NCI-H748 treated with DMSO at 0.1 percent for 48 hours (cell line): ENCODE measurements at places on chromosomes 6 and 20.

DNA sequence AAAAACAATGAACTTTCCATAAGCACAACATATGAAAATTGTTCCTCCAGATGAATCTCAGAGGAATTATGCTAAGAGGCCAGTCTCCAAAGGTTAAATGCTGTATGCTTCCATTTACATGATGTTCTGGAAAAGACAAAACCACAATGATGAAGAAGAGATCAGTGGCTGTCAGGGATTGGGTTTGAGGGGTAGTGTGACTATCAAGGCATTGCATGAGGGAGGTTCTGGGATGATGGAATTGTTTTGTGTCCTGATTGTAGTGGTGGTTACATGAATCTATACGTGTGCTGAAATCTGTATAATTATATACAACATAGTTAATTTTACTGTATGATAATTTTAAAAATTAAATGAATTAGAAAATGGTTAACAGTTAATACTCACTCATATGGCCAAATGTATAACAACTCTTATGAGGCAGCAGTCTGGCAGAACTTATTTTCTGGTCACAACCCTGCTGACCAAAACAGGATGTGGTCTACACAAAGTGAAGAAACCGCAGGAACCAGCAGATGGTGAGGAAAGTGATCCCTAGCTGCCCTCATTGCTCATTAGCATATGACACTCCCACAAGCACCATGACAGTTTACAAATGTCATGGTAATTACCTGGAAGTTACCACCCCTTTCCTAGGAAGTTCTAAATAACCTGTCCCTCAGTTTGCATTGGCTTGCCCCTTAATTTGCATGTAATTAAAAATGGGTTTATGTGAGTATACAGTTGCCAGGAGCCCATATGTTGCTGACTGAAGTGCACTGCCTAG, 31.9 kb downstream of the NSFL1C start:
- DNase-seq: no peak

- DNase-seq: peak; percentile 17
Measured at GRCh38 chr6:83592770-83593394, 80.5 kb downstream of the PRSS35 start.

DNA sequence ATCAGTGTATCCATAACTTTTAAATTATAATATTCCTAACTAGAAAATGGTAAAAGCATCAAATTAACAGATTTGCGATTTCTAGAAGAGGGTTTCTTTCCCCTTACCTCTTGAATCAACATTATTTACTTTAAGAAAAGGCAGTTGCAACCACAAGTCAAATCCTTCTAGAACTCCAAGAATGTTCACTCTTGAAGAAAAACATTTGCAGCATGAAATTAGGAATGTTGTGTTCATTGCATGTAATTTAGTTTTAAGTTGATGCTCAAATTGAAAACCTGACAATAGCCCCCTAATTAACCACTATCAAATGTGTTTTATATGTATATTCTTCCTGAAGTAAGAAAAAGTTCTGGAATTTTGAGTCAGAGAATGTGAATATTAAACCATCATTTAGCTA, 2.3 kb upstream of the REV3L start:
- DNase-seq: no peak

GRCh38 chr6:89048288-89048923, 32.1 kb upstream of the PNRC1 start:
- no peak for DNase-seq

DNA sequence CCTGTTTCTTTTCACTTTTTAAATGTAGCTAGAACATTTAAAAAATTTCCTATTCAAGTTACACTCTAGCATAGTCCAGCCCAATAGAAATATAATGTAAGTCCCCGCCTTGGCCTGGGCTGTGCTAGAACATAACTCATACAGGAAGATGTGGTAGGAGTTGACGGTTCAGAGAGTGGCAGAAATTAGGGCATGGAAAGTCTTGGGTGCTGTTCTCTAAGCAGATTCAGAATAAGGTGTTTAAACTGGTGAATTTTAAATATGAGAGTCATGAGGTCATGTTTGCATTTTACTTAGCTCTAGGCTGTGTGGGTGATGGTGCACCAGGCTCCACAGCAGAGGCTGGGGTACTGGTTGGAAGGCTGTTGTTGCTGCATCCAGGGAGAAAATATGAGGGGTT, 256.5 kb downstream of the FARS2 start:
- DNase-seq: no peak

GRCh38 chr6:108947114-108947854, 99.1 kb downstream of the ARMC2 start:
- DNase-seq: no peak

DNA sequence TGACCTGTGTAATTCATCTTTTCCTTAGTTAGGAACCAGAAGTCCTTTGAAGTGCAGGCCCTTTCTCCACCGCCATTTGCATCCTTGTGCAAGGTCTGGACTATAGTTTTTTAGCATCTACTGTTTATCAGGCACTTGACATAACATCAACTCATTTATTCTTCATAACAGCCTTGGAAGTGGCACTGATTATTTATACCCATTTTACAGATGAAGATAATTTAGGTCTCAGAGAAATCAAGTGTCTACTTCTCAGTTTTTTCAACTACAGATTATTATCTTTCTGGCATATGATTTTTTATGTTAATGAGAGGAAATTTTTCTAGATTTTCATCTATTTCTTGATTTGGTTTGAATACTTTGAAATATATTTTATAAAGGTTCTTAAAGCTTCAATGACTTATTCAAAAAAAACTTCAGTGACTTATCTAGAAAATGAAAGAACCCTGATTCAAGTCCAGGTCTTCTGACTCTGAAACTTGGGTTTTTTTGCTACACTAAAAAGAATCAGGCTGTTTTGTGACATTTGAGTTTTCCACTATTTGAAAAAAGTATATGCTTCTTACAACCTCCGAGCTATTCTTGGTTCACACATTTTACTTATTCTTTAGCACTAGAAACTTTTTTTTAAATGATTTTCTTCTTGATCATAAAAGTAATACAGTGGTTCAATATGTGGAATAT, 3.1 kb upstream of the UBE2J1 start:
- no peak for DNase-seq
